ENCODE measurements at places on chromosomes 5 and 9.

GRCh38 chr9:83714329-83714728 is 6.6 kb upstream of the UBQLN1 start:
- DNase-seq, result peak; percentile 71

DNA sequence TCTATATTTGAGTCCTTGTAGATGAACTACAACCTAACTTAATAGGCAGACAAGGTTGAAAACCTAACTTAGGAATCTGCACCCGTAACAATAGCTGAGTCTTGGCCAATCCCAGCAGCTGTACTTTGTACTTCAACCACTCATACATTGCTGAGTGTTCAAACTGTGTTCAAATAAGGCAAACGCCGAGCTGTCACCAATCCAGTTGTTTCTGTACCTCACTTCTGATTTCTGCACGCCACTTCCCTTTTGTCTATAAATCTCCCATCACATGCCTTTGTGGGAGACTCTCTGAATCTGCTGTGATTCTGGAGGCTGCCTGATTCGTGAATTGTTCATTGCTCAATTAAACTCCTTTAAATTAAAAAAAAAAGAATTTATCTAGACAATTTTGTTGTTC is 167.8 kb upstream of the TUT7 start:
- no peak for DNase-seq

- no peak for DNase-seq
Measured at GRCh38 chr9:134966697-134967546, 49.2 kb upstream of the FCN1 start.

DNA sequence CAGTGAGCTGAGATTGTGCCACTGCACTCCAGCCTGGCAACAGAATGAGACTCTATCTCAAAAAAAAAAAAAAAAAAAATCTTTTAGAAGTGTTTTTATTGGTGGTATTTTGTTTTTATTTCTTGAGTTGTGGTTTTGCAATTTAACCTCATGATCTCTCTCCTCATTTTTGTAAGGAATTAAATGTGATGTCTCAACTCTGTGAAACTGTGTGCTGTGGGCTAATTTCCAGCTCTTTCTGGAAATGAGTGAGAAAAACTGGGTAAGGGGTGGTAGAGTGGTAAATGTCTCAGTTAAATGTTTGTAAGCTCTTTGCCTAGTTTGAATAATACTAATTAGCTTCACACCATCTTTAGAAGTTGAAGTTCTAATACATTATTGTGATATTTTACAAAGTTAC is 29.0 kb downstream of the ACO1 start:
- no peak for DNase-seq

DNA sequence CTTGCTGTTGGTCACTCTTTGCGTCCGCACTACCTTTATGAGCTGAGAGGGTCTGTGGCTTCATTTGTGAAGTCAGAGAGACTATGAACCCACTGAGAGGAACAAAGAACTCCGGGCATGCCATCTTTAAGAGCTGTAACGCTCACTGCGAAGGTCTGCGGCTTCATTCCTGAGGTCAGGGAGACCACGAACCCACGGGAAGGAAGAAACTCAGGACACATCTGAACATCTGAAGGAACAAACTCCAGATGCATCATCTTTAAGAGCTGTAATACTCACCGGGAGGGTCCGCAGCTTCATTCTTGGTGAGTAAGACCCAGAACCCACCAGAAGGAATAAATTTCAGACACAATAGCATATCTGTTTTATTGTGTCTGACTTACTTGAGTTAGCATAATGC is 19.2 kb downstream of the GCNT1 start:
- no peak for DNase-seq

DNA sequence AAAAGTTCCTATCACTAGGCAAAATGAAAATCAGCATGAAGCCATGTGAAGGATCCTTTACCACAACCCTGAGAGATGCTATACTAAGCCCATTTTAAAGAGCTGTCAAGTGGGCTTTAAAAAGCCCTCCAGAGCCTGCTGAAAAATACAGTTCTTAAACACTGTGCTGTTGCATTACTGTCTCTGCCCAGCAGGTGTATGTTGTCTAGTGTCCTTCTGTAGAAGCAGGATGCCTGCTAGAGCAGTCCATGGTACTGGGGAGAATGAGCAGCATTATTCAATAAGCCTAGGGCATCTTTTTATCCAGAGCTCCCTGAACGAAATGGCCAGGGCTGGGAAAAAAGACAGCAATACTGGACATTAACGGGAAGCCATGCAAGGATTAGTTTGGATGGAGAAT is 126.2 kb upstream of the PLCXD3 start:
- DNase-seq, result peak; percentile 47

DNA sequence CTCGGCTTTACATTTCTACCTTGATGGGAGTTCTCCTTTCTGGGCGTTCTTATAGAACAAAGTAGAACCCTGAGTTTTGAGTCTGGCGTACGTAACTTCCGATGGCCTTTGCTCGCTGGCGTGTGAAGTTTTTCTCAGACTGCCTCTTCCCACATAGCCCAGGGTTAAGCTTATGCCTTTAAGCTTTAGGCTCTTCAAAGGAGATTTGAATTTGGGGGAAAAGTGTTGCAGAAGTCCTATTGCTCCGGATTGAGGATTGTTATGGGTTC is 13.7 kb upstream of the FBP2 start:
- DNase-seq, result no peak

- no peak for DNase-seq
Measured at GRCh38 chr9:8850914-8851313, 1051.3 kb upstream of the DMAC1 start.

- no peak for DNase-seq
Measured at GRCh38 chr9:133664173-133665050, 28.2 kb downstream of the DBH start.

- no peak for DNase-seq
Measured at GRCh38 chr9:26163931-26164330, 485.7 kb upstream of the TUSC1 start.

DNA sequence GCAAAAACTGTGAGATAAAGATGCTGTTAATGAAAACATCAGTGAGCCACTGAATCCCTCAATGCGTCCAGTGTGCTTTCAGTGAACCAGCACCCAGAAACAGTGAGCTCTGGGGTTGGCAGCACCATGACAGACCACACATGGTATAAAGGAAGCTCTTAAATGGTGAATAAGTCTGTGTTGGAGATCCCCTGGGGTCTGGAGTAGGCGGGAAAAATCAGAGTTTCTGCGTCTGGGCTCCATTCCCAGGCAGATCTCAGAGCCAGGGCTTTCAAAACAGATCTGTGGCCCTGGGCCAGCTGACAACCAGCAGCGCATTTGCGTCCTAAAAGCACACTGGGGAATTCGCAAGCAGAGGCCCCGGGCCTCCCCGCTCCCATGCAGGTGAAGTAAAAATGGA is 233.5 kb downstream of the FRMD3 start:
- no peak for DNase-seq

- peak; percentile 99 for DNase-seq
Measured at GRCh38 chr5:134738133-134738962, at the start of gene CAMLG. CAMLG (plus strand) TSS chr5:134738548; CDS start chr5:134738621, 73 bp downstream.

GRCh38 chr5:108193021-108193795 is 188.7 kb downstream of the FBXL17 start:
- DNase-seq, result no peak

GRCh38 chr5:39638813-39639212 is 214.0 kb upstream of the DAB2 start:
- DNase-seq, result no peak

GRCh38 chr9:126791406-126792230 is 13.2 kb upstream of the ZBTB43 start:
- DNase-seq, result no peak

GRCh38 chr9:82117026-82117811 is 128.6 kb downstream of the SPATA31D1 start:
- no peak for DNase-seq

DNA sequence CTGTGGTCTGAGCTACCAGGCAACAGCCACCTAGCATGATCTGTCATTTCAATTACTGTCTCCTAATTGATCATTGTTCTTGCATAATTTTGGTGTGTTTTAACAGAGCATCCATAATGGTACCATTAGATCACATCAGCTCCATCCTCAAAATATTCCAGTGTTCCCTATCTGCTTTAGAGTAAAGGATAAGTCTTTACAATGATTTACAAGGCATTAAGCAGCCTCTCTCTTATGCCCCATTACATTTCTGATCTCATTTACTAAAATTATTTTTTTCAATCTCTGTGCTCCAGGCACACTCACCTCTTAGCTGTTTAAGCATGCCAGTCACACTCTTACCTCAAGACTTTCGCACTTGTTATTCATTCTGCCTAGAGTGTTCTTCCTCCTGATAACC is 389.9 kb upstream of the PTPRD start:
- DNase-seq, result no peak

DNA sequence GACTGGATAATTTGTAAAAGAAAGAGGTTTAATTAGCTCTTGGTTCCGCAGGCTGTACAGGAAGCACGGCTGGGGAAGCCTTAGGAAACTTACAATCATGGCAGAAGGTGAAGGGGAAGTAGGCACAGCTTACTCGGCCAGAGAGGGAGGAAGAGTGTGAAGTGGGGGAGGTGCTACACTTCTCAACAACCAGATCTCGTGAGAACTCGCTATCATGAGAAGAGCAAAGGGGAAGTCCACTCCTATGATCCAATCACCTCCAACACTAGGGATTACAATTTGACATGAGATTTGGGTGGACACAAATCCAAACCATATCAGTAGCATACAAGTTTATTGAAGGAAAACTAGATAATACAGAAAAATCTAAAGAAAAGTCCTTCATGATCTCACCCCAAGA is 39.9 kb downstream of the NEURL1B start:
- DNase-seq, result peak; percentile 83

- DNase-seq, result peak; percentile 32
Measured at GRCh38 chr5:178237431-178238312, 5.1 kb upstream of the PHYKPL start.

GRCh38 chr5:5271786-5272321 is 131.7 kb downstream of the ADAMTS16 start:
- DNase-seq, result no peak

DNA sequence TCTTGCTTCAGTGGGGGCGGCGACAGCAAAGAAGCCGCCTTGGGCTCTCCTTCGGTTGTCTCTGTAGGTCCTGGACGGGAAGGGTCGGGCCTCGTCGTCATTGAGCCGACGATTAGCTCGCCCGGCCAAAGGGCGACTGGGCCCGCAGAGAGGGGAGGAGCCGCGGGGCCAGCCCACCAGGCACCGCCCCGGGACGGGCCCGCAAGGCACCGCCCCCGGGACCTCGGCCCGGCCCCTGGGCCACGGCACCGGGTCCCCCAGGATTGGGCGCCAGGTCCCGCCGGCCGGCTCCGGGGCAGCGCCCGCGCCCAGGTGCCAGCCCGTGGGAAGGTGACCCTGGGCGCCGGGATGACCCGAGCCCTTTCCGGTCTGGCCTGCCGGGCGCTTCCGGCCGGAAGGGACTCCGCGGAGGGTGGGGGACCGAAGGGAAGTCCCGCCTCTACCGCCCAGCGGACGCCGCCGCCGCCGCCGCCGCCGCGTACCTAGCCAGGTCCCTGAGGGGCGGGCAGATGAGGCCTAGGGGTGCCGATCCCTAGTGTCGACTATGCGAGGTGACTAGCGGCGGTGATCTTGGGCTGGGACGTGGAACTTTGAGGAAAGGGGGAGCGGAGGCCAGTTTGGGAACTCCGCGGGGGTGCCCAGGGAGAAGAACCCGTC is at the start of the genes GBA2 and RGP1:
TSS of gene GBA2 (minus strand) at position 371 of the 657 bp plus-strand sequence. CDS start 524 bp downstream, outside the sequence.
TSS of gene RGP1 (plus strand) at position 430 of the 657 bp plus-strand sequence. CDS start 469 bp downstream, outside the sequence.
- DNase-seq, result peak; percentile 83

DNA sequence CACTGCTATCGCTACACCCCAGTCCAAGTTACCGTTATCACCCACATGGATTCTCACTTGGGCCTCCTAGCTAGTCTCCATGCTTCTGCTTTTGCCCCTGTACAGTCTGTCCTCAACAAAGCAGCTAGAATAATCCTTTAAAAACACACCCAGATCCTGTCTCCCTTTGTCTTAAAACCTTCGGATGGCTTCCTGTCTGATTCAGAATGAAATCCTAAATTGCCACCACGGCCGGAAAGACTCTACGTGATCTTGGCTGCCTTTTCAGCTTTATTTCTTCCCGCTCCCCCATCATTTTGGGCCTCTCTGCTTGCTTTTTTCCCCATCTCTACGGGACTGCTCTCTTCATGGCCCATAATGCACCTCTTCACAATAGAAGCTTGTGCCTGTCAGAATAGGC is 33.4 kb downstream of the GDNF start:
- no peak for DNase-seq

- DNase-seq, result peak; percentile 92
Measured at GRCh38 chr5:52948418-52949076, 40.6 kb upstream of the ITGA2 start.

DNA sequence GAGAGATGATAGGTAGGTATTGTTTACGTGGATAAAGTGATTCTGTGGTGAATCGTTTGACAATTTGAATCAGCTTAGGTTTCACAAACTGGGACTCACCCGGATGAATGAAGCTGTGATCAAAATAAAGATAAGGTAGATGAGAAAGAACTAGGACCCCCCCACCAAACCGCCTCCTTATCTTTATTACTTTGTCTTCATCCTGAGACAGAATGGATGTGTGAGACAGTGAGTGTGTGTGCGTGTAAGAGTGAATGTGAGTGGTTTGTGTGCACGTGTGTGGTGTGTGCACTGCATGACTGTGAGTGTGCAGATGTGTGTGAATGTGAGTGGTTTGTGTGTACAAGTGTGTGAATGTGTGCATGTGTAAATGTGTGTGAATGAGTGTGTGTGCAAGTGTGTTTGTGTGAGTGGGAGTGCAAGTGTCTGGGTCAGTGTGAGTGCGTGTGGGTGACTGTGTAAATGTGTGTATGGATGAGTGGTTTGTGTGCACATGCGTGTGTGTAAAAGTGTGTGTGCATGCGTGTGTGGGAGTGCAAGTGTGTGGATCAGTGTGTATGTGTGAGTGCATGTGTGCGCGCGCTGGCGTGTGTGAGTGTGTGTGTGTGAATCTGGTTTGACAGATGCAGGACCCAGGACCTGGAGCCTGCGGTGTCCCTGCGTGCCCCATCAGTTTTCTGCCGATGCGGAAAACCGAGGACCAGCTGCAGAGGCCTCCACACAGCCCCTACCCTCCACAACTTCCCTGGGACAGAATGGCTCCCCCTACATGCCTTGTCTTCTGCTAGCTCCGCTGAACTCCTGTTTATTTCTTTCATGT is 11.4 kb upstream of the ENG start:
- peak; percentile 31 for DNase-seq

DNA sequence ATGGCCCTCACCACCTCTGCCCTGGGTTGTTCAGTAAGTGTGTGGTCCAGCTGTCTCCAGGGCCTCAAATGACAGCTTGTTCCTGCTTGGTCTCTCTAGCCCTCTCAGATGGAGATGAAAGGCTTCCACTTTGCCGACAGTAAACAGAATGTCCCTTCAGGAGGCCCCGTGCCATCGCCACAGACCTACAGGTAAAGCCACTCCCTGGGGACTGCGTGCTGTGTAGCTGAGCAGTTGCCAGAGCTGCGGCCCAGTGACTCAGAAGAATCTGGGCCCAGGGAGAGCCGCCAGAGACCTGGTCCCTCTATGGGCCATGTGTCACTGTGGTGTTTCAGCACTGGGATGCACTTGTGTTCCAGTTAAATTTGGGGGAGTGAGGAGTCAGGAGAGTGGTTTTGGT is 10.6 kb upstream of the POMT1 start:
- DNase-seq, result no peak

- no peak for DNase-seq
Measured at GRCh38 chr5:61186634-61187033, 24.4 kb upstream of the SMIM15 start.

DNA sequence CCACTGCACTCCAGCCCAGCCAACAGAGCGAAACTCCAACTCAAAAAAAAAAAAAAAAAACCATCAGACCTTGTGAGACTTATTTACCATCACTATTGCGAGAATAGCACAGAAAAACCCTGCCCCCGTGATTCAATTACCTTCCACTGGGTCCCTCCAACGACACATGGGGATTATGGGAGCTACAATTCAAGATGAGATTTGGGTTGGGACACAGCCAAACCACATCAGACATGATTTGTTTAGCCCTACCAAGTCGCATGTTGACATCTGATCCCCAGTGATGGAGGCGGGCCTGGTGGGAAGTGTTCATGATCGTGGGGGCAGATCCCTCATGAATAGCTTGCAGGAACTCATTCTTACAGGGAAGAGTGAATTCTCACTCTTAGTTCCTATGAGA is 26.6 kb downstream of the MYO10 start:
- DNase-seq, result no peak
